ENCODE measurements at places on chromosomes 6 and 20. TPM values are rescaled to one million over a fixed set of nuclear protein-coding genes. Genes with fewer than 3 reads are reported as not detected.

RBPJL gene
- not detected for total RNA-seq

SRC gene
- total RNA-seq = 44.4 TPM

GNMT gene
- not detected for total RNA-seq

LBP gene
- 1.3 TPM for total RNA-seq

PCSK2 gene
- total RNA-seq = 0.48 TPM

BCAS1 gene
- total RNA-seq = not detected

DNMT3B gene
- 2.3 TPM for total RNA-seq

COMMD7 gene
- 24.5 TPM for total RNA-seq

CD109 gene
- 34.9 TPM for total RNA-seq

POU5F1 gene
- not detected for total RNA-seq

DYNLT1 gene
- 144 TPM for total RNA-seq

MAS1 gene
- total RNA-seq = not detected

MOG gene
- not detected for total RNA-seq

MMUT gene
- total RNA-seq = 13.7 TPM

HCK gene
- total RNA-seq = not detected

SLC17A1 gene
- not detected for total RNA-seq

SNX9 gene
- total RNA-seq = 29.1 TPM

PPP1R14C gene
- total RNA-seq = not detected

UBD gene
- total RNA-seq = 0.13 TPM

FOXQ1 gene
- total RNA-seq = 0.39 TPM

PGC gene
- not detected for total RNA-seq

MYLK4 gene
- total RNA-seq = 0.24 TPM

PAX1 gene
- total RNA-seq = not detected

GPR6 gene
- not detected for total RNA-seq

MOXD1 gene
- 16.0 TPM for total RNA-seq

HLA-DRB1 gene
- total RNA-seq = not detected

GJA1 gene
- 187 TPM for total RNA-seq

ADGRB3 gene
- 0.48 TPM for total RNA-seq

SIRPB2 gene
- not detected for total RNA-seq

NRSN1 gene
- total RNA-seq = not detected

SDC4 gene
- 176 TPM for total RNA-seq

LY6G6F gene
- total RNA-seq = not detected

TGIF2 gene
- 12.8 TPM for total RNA-seq

AVP gene
- not detected for total RNA-seq

BPIFB1 gene
- total RNA-seq = not detected

C20orf96 gene
- total RNA-seq = 12.9 TPM

CST3 gene
- total RNA-seq = 801 TPM

STAU1 gene
- 83.4 TPM for total RNA-seq

TEAD3 gene
- total RNA-seq = 33.4 TPM

RGS17 gene
- 12.4 TPM for total RNA-seq

TRERF1 gene
- total RNA-seq = 11.9 TPM

FAM210B gene
- 41.8 TPM for total RNA-seq

SULF2 gene
- 14.5 TPM for total RNA-seq
